ENCODE measurements at places on chromosomes 1 and 21.

DNA sequence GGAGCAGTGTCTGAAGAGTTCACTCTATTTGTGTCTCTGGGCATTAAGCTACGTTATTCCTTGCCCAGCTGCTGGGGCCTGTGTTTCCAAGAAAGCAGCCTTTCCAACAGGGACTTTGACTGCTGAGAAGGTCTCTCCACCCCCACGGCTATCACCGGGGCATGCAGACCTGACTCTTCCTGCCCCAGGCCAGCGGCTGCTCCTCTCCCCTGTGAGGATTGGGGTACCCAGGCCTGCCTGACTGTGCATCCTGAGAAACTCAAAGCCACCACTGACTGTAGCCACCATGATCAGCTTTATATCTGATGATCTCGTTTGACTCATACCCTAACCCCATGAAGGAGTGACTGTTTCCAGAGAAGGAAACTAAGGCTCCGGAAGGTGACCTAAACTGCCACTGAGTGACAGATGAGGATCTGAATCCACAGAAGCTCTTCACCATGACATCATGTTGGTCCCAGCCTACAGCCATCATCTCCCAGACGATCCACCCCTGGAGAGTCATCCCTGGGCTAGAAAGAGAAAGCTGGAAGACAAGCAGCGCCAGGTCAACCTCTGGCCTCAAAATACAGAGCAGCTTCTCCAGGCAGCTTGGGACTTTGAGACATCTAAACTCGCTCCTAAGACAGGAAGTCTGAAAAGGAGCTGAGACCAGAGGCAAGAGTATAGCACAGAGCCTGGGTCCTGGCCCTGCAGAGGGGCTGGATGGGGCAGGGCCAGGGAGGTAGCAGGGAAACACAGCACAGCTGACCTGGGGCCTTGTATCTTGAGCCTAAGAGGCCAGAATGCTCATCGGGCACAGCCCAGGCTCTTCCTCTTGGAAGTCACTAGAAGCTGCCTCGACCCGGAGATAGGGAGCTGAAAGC lies 244.0 kb upstream of the VAMP3 start:
- no peak for DNase-seq

GRCh38 chr1:41446851-41447610 lies 37.5 kb downstream of the EDN2 start:
- no peak for DNase-seq

- DNase-seq = no peak
Observed at GRCh38 chr1:160547422-160547821, 24.4 kb upstream of the SLAMF6 start.

GRCh38 chr21:44983421-44984206 lies 43.8 kb downstream of the SLX9 start:
- DNase-seq = no peak

- DNase-seq = no peak
Observed at GRCh38 chr1:46551597-46552095, at the start of gene KNCN. TSS of gene KNCN (minus strand) at chr1:46551647. CDS start at chr1:46551215, 432 bp downstream.

- no peak for DNase-seq
Observed at GRCh38 chr1:31505911-31506497, 70.3 kb upstream of the TINAGL1 start.

DNA sequence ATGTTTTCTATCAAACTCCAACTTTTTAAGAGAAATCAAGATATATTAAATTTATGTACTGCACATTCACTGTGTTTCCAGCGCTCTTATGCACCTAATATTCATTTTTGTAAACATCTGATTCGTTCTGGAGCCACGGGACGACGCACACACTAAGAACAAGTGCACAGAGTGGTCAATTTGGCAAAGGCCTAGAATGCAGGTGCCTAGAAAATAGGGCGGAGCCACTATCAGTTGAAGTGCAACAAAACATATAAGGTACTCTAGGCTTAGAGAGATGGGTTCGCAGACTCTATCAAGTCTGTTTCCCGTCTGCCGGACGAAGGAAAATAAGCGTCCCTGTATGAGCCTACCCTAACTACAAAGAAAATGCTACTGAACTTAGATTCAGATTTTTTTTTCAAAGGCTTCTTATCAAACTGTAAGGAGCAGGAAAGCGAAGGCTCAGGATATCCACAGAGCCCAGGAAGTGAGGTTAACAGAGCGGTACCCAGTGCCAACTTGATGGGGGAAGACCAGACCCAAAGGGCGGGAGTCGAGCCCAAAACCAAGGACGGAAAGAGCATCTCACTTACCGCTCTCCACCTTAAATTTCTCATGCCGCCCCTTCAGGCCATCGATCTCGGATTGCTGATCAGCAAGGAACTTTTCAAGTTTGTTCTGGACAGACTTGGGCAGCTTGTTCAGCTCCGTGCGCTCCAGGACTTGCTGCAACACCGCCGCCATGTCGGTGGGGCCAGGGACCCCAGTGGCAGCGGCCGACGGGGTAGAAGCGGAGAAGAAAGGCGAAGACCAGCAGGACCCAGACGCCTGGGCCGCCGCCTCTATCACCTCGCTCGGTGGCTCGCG lies 526 bp downstream of the TPR start:
- DNase-seq = no peak

DNA sequence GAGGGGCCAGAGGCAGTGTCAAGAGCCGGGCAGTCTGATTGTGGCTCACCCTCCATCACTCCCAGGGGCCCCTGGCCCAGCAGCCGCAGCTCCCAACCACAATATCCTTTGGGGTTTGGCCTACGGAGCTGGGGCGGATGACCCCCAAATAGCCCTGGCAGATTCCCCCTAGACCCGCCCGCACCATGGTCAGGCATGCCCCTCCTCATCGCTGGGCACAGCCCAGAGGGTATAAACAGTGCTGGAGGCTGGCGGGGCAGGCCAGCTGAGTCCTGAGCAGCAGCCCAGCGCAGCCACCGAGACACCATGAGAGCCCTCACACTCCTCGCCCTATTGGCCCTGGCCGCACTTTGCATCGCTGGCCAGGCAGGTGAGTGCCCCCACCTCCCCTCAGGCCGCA lies at the start of gene BGLAP:
Gene BGLAP (plus strand): TSS at position 259 of the 400 bp plus-strand sequence. CDS start 48 bp downstream, at position 307.
- DNase-seq = no peak

- no peak for DNase-seq
Observed at GRCh38 chr1:203325418-203326091, 20.2 kb downstream of the BTG2 start.

DNA sequence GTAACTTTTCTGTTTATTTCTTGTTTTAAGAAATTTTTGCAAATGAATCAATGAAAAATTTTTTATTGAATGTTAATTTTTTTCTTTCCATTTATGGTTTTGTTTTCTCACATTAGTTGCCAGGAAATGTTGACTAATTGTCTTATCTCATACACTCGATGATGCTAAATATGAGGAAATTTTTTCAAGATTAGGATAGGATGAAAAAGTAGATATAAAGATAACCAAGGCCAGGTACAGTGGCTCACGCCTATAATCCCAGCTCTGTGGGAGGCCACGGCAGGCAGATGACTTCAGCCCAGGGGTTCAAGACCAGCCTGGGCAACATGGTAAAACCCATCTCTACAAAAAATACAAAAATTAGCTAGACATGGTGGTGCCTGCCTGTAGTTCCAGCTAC lies 12.6 kb downstream of the LAX1 start:
- DNase-seq = no peak

GRCh38 chr1:24347159-24347934 lies 28.2 kb downstream of the GRHL3 start:
- no peak for DNase-seq

- DNase-seq = no peak
Observed at GRCh38 chr1:176122282-176122681, 84.8 kb downstream of the COP1 start.

GRCh38 chr1:233242827-233243483 lies 52.6 kb downstream of the PCNX2 start:
- no peak for DNase-seq

GRCh38 chr1:76073481-76073880 lies 1.1 kb upstream of the ST6GALNAC3 start:
- no peak for DNase-seq

DNA sequence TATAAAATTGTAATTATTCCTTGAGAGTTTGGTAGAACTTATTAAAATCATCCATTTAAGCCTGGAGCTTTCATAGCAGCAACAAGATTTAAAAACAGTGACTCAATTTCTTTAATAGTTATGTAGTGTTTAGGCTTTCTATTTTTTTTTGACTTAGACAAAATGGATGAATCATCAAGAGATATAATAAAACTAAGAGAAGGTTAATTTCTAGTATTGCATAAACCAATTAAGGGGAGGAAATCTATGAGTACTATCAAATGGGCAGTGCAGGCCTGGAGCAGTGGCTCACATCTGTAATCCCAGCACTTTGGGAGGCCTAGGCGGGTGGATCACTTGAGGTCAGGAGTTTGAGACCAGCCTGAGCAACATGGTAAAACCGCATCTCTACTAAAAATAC lies 416.3 kb upstream of the USP24 start:
- no peak for DNase-seq

- DNase-seq = no peak
Observed at GRCh38 chr21:46109313-46110221, 11.7 kb downstream of the COL6A2 start.

GRCh38 chr1:90502696-90503095 lies 214.4 kb downstream of the BARHL2 start:
- no peak for DNase-seq

DNA sequence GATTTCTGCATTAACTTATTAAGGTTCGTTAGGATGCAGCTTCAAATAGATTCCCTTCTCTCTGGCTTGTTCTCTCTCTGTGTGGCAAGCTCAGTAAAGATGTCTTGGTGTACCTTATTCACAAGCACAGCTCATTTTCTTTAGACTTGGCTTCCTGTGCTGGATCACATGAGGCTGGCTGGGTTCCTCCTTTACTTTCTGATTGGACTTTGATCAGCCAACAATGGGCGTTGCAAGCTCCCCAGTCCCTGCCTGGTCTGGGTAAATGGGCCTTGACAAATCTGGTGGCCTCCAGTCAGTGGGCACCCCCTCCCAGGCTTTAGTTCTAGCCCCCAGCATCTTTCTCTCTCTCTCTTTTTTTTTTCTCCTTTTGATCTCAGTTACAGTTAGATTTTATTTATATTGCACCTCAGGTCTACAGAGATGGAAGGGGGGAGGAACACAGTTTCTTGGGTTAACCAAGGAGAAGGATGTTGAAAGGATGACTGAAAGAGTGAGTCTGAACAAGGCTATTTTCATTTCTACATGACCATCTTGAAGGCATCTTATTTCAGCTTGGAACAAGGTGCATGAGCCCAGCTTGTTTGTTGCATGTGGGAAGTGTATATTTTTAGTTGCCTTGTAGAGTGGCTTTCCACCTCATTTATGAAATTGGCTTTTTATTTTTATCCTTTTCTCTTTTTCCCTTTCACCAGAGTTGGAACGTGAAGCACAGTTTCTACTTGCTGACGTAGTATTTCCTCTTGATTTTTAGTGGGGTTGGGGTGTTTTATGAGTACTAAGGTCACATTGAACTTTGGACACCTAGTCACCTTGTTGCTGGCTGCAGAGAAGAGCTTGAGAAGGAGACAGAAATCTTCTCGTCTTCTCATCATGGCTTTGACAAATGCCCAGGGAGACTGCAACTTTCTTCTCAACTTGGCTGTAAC lies 77.1 kb downstream of the PBX1 start:
- DNase-seq = no peak

DNA sequence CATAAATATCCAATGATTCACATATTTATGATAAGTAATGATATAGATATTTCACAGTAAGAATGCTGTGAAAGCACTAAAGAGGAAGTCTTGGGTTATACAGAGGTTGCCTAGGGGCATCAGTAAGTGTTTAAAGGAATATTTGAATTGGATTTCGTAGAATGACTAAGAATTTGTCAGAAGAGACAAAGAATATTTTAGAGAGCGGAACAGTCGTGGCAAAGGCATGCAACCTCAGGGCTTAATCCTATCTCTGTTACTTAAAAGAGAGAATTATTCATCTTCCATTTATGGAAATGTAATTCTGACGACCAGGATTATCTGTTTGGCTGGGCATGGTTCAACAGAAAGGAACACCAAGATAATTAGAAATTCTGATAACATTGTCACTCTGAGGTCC lies 171.9 kb upstream of the NR5A2 start:
- DNase-seq = no peak

- no peak for DNase-seq
Observed at GRCh38 chr21:14736162-14736561, 190.0 kb upstream of the SAMSN1 start.

GRCh38 chr1:167127236-167127635 lies 33.4 kb downstream of the STYXL2 start:
- DNase-seq = no peak

DNA sequence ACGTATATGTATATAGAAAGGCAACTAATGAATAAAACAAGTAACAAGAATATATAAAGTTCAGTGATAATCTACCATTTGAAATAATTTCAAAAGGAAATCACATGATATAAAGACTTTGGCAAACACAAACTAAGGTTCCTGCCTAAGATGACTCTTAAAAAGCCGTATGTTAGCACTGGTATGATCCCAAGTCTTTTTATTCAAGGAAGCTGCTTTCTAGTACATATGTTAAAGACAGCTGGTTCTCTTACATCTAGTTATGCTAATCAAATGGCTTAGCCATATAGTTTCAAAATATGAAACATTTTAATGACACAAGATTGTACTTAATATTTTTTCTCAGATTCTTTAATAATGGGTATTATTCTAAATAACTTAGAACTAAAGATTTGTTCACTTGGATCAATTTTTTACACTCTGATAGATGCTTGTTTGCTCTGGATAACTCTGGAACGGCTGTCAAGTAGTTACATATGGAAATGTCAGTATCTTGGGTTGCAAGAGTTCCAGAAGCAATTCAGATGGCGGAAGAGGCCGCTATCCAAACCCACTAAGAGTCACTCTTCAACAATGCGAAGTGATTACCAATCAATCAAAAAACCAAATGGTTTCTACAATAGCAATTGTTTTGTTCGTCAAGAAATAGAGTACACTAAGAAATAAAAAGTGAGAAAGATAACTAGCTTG lies 21.4 kb downstream of the STX6 start:
- no peak for DNase-seq

- no peak for DNase-seq
Observed at GRCh38 chr1:30444850-30445249, 278.5 kb downstream of the MATN1 start.

DNA sequence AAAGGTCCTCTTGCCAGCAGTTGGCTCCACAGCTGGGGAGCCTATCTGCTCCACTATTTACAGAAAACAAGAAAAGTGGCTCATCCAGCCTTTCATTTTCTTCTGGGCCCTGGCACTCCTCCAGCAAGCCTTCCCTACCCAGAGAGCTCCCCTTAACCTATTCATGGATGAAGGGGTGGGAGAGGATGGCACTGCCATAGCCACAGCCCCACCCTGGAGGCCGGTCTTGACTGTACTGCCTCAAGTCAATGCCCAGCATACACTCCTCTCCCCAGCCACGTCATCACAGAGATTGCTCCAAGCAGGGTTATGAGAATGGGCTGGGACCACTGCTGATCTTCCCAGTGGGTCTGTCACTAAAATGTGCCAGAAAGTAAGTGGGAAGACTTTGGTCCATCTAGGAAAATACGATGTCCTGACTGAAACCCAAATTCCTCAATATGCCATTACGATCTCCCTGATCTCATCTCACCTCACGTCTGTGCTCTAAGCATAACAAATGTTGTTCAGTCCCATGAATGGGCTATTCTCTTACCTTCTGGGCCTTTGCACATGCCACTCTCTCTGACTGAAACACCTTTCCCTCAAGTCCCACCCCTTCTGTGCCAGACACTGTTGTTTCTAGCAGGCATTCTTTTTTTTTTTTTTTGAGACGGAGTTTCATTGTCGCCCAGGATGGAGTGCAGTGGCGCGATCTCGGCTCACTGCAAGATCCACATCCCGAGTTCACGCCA lies 21.4 kb upstream of the PTAFR start:
- no peak for DNase-seq
